ENCODE measurements at places on chromosomes 1 and 21. TPM values are rescaled to one million over a fixed set of nuclear protein-coding genes. Genes with fewer than 3 reads are reported as not detected.

The CD2 gene
- 0.14 TPM for total RNA-seq

The C1orf94 gene
- total RNA-seq, result 0.70 TPM

The BARHL2 gene
- not detected for total RNA-seq

The ADAMTS1 gene
- total RNA-seq, result 141 TPM

The NHLH1 gene
- 0.70 TPM for total RNA-seq

The USP21 gene
- total RNA-seq, result 14.4 TPM

The VANGL2 gene
- 26.1 TPM for total RNA-seq

DNA sequence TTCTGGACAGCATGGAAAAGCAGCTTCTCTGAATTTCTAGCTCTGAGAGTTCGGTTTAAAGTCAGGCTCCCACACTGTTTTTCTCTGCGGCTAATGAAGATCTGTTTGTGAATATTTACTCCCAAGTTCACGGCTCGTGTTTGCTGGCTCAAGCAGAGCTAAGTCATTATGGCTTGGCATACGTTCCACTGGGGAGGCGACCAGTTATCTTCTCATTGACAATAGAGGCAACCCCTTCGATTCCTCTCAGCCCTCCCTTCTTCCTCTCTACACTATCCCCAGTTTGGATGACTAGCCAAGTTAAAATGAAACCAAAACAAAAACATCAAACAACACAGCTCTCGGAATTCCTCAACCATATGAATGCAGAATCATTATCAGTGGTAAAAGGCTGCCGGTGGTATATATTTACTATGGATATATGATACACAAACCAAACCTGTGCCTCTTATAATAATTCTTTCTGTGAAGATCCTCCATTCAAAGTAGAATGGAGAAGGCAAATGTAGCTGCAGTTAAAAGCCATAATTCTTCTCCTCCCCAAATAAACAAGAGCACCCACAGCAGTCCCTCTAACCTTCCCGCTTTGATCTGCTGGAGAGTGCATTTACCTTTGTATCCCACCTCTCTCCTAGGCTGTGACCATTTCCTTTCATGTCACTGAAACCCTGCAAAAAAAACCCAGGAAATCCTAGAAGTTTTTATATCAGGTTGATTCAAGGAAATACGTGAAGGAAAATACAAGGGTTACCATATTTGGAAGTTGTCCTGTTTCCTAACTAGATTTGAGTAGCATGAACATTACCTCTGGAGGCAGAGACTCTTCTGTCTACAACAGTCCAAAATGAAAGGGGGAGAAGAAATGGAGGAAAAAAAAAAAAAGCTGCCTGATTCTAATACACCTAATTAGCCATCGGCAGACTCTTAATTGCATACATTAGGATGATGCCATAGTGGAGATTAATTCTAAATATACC lies 108.3 kb upstream of the USH2A start:
- peak overlapping the region; percentile 54 for H3K4me3 ChIP-seq
- H3K4me1 ChIP-seq, result no peaks in the 10 kb centered on the region

- H3K27me3 ChIP-seq, result no peaks in the 10 kb centered on the region
- no peaks in the 10 kb centered on the region for H3K4me1 ChIP-seq
- H3K27ac ChIP-seq, result no peak overlapping the region
- H3K4me3 ChIP-seq, result no peak overlapping the region
- DNase-seq, result no peak
These were observed 42.6 kb upstream of the PTGS2 start for GRCh38 chr1:186722711-186723309.

DNA sequence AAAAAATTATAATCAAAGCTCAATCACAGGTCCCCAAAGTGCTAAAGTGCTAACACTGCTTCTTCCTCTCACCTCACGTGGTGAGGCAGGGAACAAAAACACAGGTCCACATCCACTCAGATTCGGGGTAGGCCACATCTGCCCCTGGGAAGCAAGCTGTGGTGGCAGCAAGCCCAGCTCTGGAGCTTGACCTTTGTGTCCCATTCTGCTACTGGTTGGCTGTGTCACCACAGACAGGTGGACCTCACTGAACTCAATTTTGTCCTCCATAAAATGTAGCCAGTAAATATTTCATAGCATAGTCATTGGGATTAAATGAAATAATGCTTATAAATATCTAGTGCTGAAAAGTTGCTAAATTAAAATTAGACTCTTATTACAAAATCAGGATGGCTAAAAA lies 8.5 kb downstream of the AZIN2 start:
- no peaks in the 10 kb centered on the region for H3K4me1 ChIP-seq
- H3K27me3 ChIP-seq, result no peaks in the 10 kb centered on the region
- no peak overlapping the region for H3K4me3 ChIP-seq
- no peak overlapping the region for H3K27ac ChIP-seq
- no peak for DNase-seq

- no peaks in the 10 kb centered on the region for H3K36me3 ChIP-seq
- H3K4me1 ChIP-seq, result no peaks in the 10 kb centered on the region
- no peaks in the 10 kb centered on the region for H3K27me3 ChIP-seq
- no peak for DNase-seq
- no peak overlapping the region for H3K27ac ChIP-seq
These were observed 588.3 kb upstream of the USP24 start for GRCh38 chr1:55803429-55803828.

- peaks cover 5% of the 10 kb centered on the region for H3K4me1 ChIP-seq
- no peak for DNase-seq
- no peak overlapping the region for H3K4me3 ChIP-seq
- H3K36me3 ChIP-seq, result no peaks in the 10 kb centered on the region
- no peaks in the 10 kb centered on the region for H3K27me3 ChIP-seq
These were observed 44.4 kb downstream of the COLGALT2 start for GRCh38 chr1:183993132-183993531.

DNA sequence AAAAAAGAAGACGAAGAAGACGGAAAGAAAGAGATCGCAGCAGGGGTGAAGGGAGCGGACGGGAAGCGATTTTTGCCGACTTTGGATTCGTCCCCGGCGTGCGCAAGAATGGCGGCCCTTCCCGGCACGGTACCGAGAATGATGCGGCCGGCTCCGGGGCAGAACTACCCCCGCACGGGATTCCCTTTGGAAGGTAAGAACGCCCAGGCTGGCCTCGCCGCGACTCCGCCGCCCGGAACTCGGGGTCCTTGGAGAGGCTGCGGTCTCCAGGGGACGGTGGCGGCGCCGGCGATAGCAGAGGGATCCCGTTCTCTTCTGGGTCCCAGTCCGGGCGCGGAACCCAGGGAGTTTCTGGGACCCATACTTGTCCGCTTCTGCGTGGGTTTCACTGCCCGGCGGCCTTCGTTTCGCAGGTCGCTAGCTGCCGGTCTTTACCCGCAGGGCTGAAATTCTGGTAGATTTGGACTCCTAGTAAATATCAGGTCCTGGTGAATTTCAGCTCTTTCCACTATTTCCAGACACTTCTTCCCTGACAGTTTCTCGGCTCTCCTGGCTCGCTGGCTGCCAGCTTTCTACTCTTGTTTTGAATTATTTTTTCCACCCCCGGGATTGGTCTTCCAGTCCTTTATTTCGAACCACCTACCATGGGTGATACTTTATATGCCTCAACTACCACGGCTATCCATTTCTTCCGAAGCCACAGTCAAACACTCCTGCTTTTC lies 1.0 kb downstream of the PAX7 start:
- no peak overlapping the region for H3K27ac ChIP-seq
- H3K36me3 ChIP-seq, result no peaks in the 10 kb centered on the region
- H3K27me3 ChIP-seq, result peaks cover 77% of the 10 kb centered on the region
- H3K4me1 ChIP-seq, result no peaks in the 10 kb centered on the region

- no peak overlapping the region for H3K4me3 ChIP-seq
- no peak overlapping the region for H3K27ac ChIP-seq
- peaks cover 2% of the 10 kb centered on the region for H3K27me3 ChIP-seq
- H3K4me1 ChIP-seq, result no peaks in the 10 kb centered on the region
These were observed 26.5 kb upstream of the TSPEAR start for GRCh38 chr21:44737706-44738354.

DNA sequence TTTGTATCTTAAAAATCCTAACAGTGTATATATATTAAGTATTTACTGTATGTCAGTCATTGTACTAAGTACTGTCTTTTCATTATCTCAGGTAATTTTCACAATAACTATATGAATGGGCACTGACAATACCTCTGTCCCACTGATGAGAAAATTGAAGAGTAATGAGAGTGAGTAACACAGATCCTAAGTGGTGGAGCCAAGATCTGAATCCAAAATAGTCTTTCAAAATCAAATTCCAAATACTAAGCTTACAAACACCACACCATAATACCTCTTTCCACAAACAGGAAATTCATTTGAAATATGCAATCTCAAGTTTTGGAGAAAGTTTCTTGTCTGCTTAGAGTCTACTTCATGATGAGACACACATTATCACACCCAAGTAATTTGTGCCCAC lies 105.9 kb upstream of the EDEM3 start:
- no peak overlapping the region for H3K27ac ChIP-seq
- H3K4me1 ChIP-seq, result no peaks in the 10 kb centered on the region
- DNase-seq, result no peak
- H3K4me3 ChIP-seq, result no peak overlapping the region
- no peaks in the 10 kb centered on the region for H3K27me3 ChIP-seq

DNA sequence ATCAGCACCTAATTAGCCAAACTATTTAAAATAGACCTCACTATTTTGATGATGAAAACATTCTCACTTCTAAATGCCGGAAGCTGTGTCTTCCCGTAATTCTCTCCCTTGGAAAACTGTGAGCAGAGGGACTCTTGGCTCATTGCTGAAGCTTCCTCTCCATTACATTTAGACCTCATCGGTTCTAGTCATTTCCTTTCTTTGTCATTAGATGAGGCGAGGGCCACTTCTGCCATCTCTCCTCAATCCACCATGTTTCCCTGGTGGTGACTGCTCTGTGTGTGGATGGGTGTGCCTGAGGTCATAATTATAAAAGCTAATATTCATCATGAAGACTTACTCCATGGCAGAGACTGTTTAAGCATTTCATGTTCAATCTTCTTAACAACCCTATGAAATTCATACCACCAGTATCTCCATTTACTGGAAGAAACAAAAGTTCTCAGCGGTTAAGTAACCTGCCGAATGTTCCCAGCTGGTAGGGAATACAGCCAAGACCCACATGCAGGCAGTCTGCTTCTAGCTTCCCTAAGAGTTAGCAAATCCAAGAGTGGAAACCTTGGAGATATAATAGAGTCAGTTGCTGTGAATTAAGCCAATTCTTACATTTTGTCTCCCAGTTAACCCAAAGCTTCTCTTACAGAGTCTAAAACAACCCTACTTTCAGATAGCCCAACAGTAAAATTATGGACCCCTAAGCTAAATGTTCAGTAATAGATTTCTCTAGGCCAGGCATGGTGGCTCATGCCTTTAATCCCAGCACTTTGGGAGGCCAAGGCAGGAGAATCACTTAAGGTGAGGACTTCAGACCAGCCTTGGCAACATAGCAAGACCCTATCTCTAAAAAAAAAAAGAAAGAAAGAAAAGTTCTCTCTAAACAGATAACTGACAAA lies 156.2 kb downstream of the ZBTB18 start:
- no peaks in the 10 kb centered on the region for H3K36me3 ChIP-seq
- no peak overlapping the region for H3K4me3 ChIP-seq
- DNase-seq, result peak; percentile 74
- H3K4me1 ChIP-seq, result no peaks in the 10 kb centered on the region

DNA sequence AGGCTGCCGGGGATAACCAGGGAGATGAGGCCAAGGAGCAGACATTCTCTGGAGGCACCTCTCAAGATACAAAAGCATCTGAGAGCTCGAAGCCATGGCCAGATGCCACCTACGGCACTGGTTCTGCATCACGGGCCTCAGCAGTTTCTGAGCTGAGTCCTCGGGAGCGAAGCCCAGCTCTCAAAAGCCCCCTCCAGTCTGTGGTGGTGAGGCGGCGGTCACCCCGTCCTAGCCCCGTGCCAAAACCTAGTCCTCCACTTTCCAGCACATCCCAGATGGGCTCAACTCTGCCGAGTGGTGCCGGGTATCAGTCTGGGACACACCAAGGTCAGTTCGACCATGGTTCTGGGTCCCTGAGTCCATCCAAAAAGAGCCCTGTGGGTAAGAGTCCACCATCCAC lies 19.4 kb upstream of the SH3D21 start:
- no peaks in the 10 kb centered on the region for H3K4me1 ChIP-seq
- DNase-seq, result no peak
- H3K27ac ChIP-seq, result no peak overlapping the region

GRCh38 chr1:22892789-22893188 lies 79.9 kb downstream of the LACTBL1 start:
- H3K27me3 ChIP-seq, result no peaks in the 10 kb centered on the region
- H3K4me3 ChIP-seq, result no peak overlapping the region
- H3K36me3 ChIP-seq, result peaks cover 12% of the 10 kb centered on the region
- peaks cover 11% of the 10 kb centered on the region for H3K4me1 ChIP-seq
- no peak overlapping the region for H3K27ac ChIP-seq
